ENCODE measurements at places on chromosomes 16 and 17. TPM values are rescaled to one million over a fixed set of nuclear protein-coding genes. Genes with fewer than 3 reads are reported as not detected.

LYRM1 gene
- total RNA-seq, result 25.4 TPM

TBC1D3C gene
- not detected for total RNA-seq

DNA sequence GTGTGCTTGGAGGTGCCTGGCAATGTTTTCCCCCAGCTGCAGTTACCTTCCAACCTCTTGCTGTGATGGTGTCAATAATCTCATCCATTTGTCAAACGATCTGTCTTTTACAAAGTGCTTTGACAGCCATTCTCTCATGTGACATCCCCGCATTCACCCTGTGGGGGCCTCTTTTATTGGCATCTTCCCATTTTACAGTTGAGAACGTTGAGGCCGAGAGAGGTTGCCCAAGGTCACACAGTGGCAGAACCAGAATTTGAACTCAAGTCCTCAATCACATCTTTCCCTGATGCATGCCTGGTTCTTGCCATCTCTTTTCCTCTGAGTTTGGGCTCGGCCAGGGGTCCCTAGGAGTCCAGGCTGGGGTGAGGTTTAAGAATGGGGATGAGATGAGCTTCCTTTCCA lies 1.5 kb downstream of the TAOK2 start:
- no peak for DNase-seq

DNA sequence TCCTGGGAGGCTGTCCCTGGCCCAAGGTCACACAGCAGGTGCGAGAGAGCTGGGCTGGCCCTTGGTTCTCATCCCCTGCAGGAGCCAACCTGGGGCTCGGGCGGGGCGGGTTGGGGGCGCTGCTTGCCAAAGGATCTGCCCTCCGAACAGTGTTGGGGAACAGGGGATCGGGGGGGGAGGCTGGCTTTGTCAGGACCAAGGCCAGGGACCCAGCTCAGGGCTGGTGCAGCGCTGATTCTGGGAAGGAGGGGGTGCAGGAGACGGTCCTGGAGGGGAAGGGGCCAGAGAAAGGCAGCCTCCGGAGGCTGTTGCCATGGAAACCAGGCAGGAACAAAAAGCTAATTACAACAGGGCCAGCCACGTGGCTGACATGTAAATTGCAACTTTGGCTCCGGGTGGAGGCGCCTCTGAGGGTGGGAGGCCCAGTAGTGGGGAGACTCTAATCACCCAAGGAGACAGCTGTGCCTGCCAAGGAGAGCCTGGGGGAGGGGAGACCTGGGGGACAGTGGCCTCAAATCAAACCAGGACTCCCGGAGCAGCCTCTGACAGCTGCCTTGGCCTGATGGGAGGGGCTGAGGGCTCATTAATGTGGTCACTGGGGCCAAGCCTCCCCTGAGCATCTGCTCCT lies 1.3 kb downstream of the TUBB3 start:
- DNase-seq, result peak; percentile 27
